ENCODE measurements at places on chromosomes 13 and 19.

DNA sequence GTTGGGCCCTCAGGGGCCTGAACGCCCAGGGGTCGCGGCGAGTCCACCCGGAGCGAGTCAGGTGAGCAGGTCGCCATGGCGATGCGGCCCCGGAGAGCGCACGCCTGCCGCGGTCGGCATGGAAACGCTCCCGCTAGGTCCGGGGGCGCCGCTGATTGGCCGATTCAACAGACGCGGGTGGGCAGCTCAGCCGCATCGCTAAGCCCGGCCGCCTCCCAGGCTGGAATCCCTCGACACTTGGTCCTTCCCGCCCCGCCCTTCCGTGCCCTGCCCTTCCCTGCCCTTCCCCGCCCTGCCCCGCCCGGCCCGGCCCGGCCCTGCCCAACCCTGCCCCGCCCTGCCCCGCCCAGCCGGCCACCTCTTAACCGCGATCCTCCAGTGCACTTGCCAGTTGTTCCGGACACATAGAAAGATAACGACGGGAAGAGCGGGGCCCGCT, at the start of gene CCNA1:
Gene CCNA1 (plus strand): TSS at position 390 of the 439 bp plus-strand sequence. CDS start 562 bp downstream, outside the sequence.
- peak; percentile 28 for DNase-seq

DNA sequence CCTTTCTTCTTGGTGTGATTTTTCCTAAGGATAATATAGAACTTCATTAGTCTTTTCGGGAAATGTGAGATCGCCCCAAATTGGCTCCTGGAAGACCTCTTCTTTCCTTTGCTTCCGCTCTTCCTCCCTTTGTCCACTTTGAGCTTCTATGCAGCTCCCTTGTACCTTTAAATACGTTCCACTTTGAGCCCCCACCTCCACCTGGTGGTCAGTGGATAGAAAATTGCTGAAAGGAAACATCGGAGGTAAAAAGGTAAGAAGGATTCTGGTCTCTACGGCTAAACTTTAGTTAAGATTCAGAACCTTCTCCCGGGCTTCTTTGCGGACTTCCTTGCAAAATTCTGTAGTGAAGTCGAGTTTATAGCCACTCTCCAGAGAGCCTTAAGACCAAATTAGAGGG, 55.0 kb upstream of the TM9SF2 start:
- no peak for DNase-seq

GRCh38 chr13:77815330-77815729, 103.3 kb downstream of the EDNRB start:
- DNase-seq, result no peak

- no peak for DNase-seq
These were observed 9.3 kb downstream of the FAM124A start for GRCh38 chr13:51231456-51231855.

- no peak for DNase-seq
These were observed 14.6 kb downstream of the SUGP1 start for GRCh38 chr19:19305696-19306095.
